ENCODE measurements at places on chromosomes 3 and 15.

- DNase-seq, result no peak
These were observed 21.1 kb downstream of the GCNT3 start for GRCh38 chr15:59632714-59633113.

- DNase-seq, result no peak
These were observed 48.6 kb downstream of the ZDHHC3 start for GRCh38 chr3:44927371-44927770.

DNA sequence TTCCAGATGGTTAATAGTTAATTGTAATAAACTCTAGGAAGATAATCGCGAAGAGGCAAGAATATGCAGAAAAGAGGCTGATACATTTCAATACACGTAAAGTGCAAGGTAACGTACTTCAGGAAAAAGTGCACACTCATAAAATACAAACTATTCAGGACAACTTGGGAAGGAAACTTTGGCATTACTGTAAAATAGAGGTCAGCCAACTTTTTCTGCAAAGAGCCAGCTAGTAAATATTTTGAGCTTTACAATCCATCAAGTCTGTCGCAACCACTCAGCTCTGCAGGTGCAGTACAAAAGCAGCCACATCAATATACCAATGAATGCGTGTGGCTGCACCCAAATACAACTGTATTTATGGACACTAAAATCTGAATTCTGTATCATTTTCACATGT is 51.6 kb upstream of the THUMPD3 start:
- DNase-seq, result no peak

- no peak for DNase-seq
These were observed 268.8 kb downstream of the MEX3B start for GRCh38 chr15:81776976-81777375.

- DNase-seq, result no peak
These were observed 38.3 kb downstream of the IFT57 start for GRCh38 chr3:108183971-108184370.

DNA sequence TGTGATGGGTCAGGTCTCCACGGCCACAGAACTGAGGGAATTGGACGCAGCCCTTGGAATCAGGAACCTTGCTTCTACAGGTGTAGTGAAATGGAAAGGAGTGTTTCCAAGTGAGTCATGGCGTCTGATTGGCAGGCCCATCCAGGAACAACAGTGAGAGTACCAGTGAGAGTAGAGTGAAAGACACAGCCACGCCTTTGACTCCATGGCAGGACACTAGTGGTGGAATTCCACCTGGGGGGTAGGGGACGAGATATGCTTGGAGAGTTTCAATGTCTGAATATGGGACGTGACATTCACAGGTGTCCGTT is 3.0 kb upstream of the SLC28A1 start:
- no peak for DNase-seq
